Activated naive CD8-positive, alpha-beta T cell treated with anti-CD3 and anti-CD28 coated beads, Interleukin-2, amount 50 U/mL, for 24 hours (primary cell): ENCODE measurements at places on chromosomes 1 and 21.

- DNase-seq, result no peak
These were observed 35.5 kb upstream of the PARP1 start for GRCh38 chr1:226443439-226443838.

DNA sequence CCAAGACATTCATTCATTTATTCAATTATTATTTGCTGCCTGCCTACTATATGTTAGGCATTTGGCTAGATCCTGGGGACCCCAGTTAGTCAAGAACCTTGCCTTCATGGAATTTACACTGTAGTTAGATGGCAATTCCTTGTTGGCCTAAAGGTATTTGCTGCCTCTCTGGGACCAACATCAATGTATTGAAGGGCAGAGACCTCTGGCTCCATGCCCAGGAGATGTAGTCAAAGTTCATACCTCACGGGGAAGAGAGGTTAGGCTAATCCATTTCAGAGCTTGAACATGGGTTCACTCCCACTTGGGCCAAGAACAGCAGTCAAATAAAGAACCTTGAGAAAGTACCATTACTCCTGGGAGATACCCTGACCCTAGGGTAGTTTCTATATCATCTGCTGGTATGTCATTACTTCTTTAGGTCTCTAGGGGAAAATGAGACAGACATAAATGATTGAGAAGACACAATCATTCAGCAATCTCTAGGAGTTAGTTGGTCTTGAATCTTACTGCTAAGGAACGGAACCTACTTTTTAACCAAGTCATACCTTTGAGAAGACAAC, 32.0 kb downstream of the SORT1 start:
- DNase-seq, result no peak

GRCh38 chr1:96581772-96582171, 139.8 kb upstream of the PTBP2 start:
- no peak for DNase-seq

GRCh38 chr1:151729157-151729965, 8.0 kb downstream of the RIIAD1 start:
- DNase-seq, result no peak

DNA sequence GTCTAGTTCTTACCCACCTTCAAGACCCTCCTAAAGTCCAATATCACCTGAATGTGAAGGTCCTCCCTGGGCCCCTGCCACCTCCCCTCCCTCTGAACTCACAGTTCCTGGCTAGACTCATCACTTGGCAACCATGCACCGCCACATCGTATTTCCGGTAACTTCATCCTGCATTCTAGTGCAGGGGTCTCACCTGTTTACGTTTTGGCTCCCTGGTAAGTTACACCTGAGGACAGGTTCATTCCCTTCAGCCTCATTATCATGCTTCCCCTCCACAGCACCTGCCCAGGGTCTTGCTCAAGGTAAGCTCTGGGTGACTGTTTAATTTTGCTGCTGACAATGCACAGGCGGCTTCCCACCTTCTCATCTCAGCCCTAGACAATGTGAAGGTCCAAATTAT, 93.1 kb downstream of the MIS18A start:
- DNase-seq, result no peak

DNA sequence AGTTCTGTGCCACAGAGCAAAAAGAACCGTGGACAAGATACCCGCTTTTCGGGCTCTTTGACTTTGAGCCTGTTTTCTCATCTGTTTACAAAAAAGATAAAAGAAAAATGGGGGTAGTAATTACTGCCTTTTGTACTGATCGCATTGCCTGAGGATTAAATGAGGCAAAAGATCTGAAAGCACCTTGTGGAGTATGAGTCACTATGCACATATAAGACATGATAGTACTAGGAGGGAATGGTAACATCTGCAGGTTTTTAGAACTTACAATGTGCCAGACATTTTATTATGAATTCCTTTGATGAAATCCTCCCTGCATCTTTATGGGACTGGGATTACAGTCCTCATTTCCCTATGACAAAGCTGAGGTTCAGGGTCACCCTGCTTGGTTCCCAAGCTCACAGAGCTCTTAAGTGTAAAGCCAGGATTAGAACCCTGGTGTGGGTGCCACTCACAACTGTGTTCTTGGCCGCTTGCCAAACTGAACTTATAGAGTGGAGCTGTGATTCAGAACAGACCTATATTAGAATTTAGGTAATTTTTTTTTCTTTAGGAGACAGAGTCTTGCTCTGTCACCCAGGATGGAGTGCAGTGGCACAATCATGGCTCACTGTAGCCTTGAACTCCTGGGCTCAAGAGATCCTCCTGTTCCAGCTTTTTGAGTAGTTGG, 1.8 kb downstream of the DISC1 start:
- DNase-seq, result peak; percentile 56

DNA sequence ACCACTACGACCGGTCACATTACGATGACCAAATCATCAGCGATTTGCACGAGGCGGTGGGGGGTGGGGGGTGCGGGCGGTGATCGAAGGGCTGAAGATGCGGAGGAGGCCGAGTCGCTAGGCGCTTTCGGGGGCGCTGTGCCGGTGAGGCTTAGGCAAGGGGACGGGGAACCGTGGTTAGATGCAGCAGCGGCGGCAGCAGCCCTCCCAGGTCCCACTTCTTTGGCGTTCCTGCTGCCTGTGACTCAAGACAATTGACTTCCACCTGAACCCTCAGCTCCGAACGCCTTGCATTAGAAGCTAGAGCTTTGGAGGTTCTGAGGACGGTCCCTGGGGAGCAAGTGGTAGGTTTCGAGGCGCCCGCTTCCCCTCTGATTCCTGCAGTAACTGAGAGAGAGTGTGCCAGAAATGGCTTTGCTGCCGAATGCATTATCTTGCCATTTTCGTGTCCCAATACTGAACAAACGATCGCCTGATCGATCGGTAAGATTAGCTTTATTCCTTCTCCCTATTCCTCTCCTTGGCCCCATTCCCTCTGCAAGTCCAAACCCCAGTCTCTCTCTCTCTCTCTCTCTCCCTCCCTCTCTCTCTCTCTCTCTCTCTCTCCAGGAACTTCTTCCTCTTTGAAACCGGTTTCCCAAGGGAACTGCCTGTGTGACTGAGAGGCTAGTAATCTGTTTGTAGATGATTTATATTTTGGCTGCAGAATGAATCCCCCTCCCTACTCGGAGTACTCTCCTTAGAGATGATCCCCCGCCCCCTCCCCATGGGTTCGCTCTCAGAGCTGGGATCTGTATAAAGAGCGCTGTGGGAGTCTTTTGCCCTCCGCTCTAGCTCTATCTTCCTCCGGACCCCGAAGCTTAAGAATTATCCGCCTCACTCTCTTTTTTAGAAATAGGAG, 735 bp upstream of the BRINP3 start:
- DNase-seq, result no peak

DNA sequence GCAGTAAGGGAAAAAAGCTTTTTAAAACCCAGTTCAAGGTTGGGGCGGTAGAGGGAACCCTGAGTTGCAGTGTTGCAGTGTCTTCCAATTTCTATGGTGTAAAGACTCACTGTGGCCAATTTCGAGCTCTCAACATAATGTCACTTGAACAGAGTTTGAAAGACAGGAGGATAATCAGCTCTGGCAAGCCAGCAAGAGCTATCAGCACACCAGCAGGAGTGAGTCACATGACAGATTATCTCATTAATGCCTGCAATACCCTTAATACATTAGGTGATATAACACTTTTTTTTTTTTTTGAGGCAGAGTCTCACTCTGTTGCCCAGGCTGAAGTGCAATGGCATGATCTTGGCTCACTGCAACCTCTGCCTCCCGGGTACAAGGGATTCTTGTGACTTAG, 22.8 kb downstream of the SLC9C2 start:
- no peak for DNase-seq

DNA sequence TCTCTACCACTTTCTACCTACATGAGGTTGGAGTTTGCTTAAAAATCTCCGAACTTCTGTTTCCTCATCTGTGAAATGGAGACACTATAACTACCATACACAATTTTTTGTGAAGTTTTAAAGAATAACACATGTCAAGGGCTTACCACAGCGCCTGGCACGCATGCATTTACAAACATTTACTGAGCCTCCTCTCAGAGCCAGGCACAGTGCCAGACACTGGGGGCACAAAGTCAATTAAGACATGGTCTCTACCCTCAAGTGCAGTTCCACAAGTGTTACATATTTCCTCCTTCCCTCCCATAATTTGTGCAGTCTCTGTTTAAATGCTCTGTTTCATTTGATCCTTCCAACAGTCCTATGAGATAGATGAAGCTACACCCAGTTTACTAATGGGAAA, 356.4 kb upstream of the ESRRG start:
- no peak for DNase-seq

GRCh38 chr21:33901412-33902288, 14.0 kb downstream of the ATP5PO start:
- DNase-seq, result no peak

GRCh38 chr1:171477804-171478203, 7.5 kb upstream of the PRRC2C start:
- DNase-seq, result no peak

DNA sequence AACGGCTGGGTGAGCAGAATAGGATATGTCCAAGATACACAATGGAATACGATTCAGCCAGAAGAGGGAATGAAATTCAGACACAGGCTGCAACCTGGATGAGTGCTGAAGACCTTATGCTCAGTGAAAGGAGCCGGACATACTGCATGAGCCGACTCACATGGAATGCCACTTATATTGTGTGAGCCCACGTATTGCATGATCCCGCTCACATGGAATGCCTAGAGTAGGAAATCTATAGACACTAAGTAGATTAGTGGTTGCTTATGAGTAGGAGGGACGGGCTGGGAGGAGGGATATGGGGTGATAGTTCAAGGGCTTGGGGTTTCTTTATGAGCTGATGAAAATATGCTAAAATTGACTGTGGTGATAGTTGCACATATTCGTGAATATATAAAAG, 26.8 kb downstream of the TMPRSS2 start:
- no peak for DNase-seq

GRCh38 chr1:53143527-53143926, 1.1 kb upstream of the SLC1A7 start:
- no peak for DNase-seq

DNA sequence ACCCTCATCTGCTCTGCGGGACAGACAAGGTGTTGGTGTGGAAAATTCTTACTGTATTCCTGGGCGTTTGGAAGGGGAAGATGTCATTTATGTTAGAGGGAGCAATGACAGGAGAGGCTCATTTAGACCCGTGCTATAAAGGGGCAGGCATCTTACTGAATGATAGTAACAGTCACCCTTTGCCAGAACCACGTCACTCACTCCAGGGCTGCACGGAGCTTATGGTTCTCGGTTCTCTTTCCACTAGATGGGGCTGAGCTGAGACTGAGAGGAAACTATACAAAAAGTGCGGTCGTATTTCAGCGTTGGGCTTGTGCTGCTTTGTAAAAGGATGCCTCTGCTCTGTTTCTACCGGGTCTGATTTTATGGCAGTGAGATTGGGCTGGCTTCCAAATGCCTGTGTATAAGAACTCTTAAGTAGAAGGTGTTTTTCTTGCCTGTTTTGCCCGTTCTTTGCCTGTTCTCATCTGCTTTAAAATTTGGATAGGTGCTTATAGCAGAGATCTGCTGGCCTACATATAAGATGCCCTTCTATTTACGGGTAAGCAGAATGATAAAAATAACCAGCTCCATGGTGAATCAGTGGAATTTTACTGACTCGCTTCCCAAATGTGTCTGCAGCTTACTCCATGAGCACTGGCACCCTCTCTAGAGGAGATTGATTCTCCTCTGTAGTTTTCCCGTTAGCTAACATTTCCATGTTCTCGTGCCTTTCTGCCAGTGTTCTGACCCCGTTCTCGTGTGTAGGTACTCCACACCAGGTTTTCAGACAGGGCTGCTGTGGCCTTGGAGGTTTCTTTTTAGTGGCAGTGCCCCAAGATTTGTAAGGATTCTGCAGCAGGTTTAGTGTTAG, 55.9 kb downstream of the MRPS6 start:
- DNase-seq, result peak; percentile 62

- no peak for DNase-seq
These were observed 47.0 kb downstream of the RABGAP1L start for GRCh38 chr1:174206148-174206836.

GRCh38 chr1:150282558-150282958, 204 bp downstream of the CIART start:
- no peak for DNase-seq

DNA sequence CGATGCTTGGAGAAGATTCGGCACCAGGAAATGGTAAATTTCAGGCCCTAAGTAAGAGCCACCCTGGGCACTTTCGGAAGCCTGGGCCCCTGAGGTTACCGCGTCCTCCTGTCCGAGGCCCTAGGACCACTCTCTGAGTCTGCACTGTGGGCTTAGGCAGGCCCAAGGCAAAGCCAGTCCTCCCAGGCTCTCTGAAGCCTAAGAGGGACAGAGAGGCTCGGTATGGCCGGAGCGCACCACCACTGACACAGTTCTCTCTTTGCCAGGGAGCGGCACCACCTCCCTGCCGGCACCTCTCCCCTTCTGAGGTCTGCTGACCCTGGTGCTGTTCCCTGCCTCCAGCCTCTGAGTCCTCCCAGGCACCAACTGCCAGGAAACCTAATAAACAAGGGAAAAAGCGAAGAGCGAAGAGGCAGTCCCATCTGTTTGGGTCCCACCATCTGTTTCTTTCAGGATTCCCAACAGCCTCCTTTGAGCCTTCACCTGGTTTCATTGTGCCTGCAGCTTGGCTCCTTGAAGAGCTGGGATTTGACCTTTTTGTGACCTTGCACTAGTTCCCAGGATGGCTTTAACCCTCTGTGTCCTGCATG, 57.7 kb downstream of the VWA5B1 start:
- no peak for DNase-seq

GRCh38 chr1:226976276-226976977, 36.3 kb downstream of the COQ8A start:
- DNase-seq, result no peak

DNA sequence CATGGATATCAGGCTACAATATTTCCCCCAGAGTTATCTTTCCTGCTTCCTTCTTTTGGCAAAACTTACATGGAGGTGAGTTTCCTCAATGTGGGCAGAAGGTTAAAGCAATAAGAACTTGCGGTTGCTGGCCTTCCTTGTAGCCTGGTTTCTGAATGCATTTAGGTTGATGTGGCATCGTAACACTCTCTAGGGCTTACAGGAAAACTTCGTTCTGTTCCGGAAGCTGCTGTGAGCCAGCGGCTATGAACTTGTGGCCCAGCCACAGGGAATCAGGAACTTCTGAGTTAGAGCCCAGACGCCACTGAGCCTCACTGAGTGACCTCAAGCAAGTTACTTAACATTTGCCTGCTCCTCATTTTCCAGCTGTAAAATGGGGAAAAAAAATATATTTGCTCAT, 623.4 kb upstream of the ADAMTS5 start:
- DNase-seq, result no peak

GRCh38 chr1:89965193-89965768, 29.6 kb upstream of the ZNF326 start:
- no peak for DNase-seq
